Large intestine (tissue), 12 donors: ENCODE measurements at places on chromosomes 4 and X.
A peak's percentile ranks its signal among the peaks of the same experiment; 100 is the strongest.

GRCh38 chrX:55713631-55714030 is 3.9 kb upstream of the RRAGB start:
- no peak for DNase-seq

DNA sequence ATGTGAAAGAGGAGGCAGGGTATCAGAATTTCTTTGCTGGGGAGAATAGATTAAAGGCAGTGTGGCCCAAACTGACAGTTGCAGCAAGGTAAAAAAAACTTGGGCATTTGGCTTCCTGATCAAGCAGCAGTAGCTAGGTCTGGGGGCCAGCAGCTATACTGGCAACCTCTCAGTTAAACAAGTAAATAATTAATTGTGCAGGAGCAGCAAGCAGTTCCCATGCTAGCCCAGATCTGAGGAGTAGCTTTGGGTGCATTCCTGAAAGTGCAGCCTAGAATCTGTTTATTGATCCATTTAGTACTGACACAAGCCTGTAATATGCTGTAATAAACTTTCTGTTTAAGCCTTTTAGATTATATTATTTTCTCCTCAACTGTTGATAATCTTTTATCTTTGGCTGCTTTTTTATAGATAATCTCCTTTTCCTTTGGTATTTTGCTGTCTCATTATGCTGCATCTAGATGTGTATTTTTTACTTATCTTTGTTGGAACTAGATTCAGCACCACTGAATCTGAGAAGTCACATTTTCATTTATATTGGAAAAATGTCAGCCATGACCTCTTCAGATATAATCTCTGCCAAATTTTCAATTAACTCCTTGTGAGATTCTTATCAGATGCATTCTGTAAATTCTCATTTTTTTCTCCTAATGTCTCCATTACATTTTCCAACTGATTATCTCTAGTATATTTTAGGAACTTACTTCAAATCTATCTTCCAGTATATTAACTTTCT is 276.3 kb downstream of the STPG2 start:
- no peak for DNase-seq

- DNase-seq = peak; percentile 10
Observed at GRCh38 chr4:88457307-88458103, 586 bp downstream of the HERC5 start.

DNA sequence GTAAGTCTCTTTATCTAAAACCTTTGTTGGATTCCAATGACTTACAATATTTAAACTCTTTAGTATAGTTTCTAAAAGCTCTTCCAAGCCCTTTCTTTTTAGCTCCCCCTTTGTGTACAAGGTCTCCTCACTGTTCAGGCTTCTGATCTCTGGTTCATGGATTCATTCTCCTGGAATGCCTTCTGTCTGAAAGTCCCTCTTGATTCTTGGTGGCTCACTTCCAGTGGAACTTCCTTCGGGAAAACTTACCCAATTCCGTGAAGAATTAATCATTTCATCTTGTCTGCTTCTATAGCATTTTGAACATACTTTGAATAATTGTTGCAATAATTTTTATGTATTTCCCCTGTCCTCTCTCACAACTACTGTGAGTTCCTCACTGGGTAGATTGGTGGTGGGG is 3.6 kb downstream of the ARHGAP24 start:
- DNase-seq = no peak

GRCh38 chr4:18435781-18436180 is 414.2 kb upstream of the LCORL start:
- no peak for DNase-seq

GRCh38 chr4:76058888-76059426 is 15.6 kb upstream of the ART3 start:
- DNase-seq = peak; percentile 37
